ENCODE measurements at places on chromosomes 4 and X.

GRCh38 chr4:180116840-180117239 is 2126.4 kb upstream of the TENM3 start:
- DNase-seq: no peak

DNA sequence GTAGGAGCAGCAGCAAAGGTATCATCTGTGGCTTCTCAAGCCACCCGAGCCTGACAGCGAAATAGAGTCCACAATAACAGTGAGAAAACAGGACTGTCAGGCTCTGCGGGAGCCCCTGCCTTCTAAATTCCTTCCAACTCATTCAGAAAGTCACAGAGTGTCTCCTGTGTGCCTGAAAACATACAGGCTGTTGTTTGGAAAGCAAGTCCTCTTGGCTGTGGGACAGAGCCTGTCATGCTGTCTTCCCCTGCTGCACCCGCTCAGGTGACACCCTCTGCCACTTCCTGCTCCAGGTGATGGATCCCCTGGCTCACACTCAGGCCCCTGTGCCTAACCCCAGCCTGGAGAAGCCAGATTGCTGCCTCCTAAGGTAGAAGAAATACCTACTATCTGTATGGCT is 152.3 kb downstream of the RAB28 start:
- no peak for DNase-seq

GRCh38 chrX:143121477-143121876 is 95.7 kb downstream of the SPANXN4 start:
- DNase-seq: no peak

DNA sequence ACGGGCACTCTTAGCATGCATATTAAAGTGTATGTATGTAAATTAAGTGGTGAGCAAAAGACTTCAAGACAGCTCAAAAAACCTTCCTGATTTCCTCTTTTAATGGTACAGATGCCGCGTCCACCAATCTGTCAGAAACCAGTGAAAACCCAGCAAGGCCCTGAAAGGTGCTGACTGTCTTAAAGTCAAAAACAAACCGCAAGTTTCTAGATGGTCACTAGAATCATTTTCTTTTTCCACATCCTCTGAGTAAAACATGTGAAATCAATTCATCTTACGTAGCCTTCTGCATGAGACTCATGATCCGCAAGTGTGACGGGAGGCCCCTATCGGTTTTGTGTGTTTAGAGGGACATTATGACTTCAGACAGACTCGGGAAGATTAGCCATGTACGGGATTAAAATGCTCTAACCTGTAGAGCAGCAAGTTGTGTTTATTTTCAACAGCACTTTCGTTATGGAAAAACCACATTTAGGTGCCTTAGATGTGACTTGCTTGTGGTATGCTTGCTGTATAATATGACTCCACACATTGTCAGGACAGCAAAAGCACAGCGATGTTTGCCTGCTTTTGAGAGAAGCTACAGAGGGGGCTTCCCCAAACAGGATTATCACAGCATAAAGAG is 88.2 kb upstream of the STS start:
- no peak for DNase-seq

- DNase-seq: no peak
These were observed 21.5 kb upstream of the CLDN24 start for GRCh38 chr4:183343730-183344129.
